ENCODE measurements at places on chromosomes 12 and 14. TPM values are rescaled to one million over a fixed set of nuclear protein-coding genes. Genes with fewer than 3 reads are reported as not detected.
A peak's percentile ranks its signal among the peaks of the same experiment; 100 is the strongest.

GRCh38 chr12:31773867-31774266 is 45.0 kb upstream of the AMN1 start:
- DNase-seq, result no peak

DNA sequence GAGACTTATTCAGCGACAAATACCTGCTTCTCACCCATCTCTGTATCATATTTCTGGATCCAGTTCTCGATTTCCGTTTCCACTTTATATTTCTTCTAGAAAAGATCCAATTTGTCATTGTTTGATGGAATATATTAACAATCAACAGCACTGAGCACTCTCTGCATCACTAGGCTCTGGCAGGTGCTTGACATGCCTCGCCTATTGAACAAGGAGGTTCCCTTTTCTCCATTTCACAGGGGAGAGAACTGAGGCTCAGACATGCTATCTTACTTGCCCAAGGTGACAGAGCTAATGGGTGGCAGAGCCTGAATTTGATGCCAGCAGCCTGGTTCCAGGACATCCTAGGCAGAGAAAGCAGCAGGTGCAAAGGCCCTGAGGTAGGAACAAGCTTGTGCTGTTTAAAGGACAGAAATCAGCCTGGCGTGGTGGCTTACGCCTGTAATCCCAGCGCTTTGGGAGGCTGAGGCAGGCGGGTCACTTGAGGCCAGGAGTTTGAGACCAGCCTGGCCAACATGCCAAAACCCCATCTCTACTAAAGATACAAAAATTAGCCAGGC is 12.1 kb downstream of the RITA1 start:
- DNase-seq, result no peak

- peak; percentile 91 for DNase-seq
Observed at GRCh38 chr14:73851567-73852382, at the start of gene PTGR2. Gene PTGR2, plus strand, starts transcription at chr14:73851831. Its CDS starts 7,032 bp downstream, at chr14:73858863.

- DNase-seq, result no peak
Observed at GRCh38 chr14:21703357-21704326, 30.0 kb upstream of the OR4E1 start.

DNA sequence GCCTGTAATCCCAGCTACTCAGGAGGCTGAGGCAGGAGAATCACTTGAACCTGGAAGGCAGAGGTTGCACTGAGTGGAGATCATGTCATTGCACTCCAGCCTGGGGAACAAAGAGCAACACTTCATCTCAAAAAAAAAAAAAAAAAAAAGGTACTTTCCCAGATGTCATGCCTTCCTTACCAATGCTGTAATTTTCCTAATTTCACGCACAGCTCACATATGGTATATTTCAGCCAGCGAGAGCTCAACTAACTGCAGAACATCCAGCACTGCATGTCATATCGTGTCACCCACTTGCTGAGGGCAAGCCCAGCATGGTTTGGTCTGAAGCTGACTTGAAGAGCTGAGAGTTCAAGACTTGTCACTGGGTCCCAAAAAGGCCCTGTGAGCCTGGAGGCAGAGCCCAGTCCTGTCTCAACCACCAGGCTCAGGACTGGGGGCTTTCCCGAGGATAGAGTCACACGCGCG is 29.0 kb downstream of the NFKBIA start:
- DNase-seq, result no peak

DNA sequence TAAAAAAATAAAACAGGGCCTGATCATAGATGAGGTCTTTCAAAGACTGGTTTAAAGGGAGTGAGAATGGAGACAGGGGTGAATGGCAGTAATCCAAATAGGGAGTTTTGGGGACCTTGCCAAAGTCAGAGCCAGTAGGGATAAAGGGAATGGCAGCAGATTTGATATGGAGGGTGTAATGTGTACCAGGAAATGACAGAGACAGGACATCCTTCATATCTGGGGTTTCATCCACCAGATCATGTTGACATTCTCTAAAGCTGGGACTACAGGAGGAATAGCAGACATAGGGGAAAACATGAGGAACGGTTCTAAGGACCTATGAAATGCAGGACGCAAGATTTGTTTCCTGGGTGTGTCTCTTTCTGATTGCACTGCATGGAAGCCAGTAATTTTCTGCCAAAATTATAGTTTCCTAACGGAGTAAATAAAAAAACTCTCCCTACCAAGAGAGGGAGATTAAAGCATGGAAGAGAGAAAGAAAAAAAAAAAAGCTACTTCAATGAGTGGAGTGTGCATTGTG is 169.9 kb downstream of the PRKD1 start:
- no peak for DNase-seq

DNA sequence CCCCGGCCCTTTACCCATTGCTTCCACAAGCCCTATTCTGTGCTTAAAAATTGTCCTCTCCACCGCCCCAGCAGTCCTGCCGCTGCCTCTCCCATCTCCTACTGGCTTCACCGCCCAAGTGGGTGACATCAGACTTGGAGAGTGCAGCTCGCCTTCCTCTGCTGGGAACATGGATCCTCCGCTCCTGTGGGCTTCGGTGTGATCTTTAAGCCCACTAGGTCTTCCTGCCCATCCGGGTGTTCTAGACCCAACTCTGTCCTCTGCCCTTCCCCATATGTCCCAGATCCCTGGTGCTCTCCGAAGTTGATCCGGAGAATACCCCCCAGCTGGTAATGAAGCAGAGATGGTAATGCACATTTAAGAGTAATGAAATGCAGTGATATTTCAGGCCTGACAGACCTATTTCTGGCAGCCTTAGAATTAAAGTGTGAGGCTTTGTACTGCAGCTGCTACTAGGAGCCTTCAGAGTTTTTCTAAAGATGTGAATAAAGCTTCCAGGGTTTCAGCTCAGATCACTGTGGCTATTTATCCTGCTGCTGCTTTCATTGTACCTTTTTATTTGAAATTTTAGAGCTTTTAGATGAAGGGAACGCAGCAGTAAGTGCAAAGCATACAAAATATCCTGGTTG is 22.9 kb upstream of the CTDSP2 start:
- no peak for DNase-seq

GRCh38 chr12:14643251-14643650 is 53.1 kb downstream of the GUCY2C start:
- no peak for DNase-seq

- no peak for DNase-seq
Observed at GRCh38 chr12:44098786-44099185, 262.9 kb downstream of the TMEM117 start.

DNA sequence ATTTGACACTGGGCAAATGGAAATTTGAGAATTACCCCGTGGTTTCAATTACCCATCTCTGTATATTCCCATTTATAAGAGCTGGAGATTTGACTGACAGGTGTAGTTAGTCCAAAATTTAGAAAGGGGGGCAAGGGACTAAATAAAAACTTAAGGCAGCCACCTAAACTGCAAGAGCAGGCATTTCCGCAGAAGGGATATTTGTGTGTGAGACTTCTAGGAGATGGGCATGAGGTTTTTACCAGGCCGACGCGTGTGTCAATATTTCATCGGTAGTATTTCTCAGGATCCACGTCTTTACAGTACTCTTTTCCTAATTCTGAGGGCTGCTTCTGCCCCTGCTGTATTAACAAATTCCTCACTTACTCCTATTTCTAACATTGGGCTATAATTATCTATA is 1.4 kb downstream of the FAR2 start:
- DNase-seq, result no peak

- no peak for DNase-seq
Observed at GRCh38 chr12:30485230-30485890, 210.3 kb downstream of the IPO8 start.

DNA sequence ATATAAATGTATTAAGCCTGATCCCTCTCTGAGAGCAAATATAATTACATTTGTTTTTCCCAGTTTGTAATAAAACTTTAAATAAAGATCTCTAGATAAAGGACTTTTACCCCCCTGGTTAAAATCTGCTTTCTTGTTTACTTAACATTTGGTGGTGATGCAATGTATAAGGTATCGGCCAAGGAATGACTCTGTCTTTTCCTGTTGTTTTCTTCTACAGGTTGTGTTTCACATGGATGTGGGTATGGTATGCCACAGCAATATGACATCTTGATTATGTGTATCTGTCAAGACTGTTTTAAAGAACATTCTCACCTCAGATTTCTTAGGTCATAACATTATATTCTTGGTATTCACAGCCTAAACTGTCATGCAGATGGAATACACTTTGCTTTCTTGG is 210.6 kb upstream of the NOVA1 start:
- DNase-seq, result no peak

DNA sequence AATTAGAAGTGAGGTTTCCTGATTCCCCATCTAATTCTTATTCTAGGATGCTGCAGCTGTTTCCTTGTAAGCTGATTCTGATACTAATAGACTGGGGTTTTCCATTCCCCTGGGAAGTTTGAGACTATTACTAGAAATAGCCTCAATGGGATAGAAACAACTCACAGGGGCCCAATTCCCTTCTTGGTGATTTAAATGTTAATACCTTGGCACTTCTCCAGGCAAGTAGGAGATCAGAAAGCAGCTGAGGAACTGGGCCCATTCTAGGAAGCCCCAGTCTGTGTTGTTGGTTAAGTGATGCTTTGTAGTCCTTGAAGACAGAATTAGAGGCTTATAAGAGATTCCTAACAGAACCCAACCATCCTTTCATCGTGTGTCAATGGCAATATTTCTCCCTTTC is 407.0 kb upstream of the SEL1L start:
- DNase-seq, result no peak

- DNase-seq, result no peak
Observed at GRCh38 chr12:113634982-113635381, 163.3 kb upstream of the LHX5 start.

DNA sequence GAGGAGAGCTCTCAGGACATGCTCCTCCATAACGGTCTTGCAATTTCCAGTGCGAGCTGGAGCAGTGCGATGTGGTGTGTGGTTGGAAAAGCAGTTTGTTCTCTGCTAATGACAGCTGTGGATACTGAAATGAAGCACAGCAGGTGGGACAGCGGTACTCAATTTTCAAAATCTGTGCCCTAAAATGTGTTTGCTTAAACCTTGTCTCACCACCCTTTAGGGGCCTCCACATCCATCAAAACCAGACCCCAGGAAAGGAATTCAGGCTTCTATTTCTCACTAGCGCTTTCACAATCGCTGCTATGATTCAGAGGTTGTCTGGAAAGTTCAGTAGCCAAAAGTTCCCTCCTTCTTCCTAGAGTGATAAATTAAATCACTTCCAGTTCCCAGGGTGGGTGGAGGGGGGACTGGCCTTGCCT is 440.8 kb downstream of the EGLN3 start:
- DNase-seq, result no peak

- DNase-seq, result no peak
Observed at GRCh38 chr14:22996768-22997654, 12.9 kb downstream of the C14orf93 start.

DNA sequence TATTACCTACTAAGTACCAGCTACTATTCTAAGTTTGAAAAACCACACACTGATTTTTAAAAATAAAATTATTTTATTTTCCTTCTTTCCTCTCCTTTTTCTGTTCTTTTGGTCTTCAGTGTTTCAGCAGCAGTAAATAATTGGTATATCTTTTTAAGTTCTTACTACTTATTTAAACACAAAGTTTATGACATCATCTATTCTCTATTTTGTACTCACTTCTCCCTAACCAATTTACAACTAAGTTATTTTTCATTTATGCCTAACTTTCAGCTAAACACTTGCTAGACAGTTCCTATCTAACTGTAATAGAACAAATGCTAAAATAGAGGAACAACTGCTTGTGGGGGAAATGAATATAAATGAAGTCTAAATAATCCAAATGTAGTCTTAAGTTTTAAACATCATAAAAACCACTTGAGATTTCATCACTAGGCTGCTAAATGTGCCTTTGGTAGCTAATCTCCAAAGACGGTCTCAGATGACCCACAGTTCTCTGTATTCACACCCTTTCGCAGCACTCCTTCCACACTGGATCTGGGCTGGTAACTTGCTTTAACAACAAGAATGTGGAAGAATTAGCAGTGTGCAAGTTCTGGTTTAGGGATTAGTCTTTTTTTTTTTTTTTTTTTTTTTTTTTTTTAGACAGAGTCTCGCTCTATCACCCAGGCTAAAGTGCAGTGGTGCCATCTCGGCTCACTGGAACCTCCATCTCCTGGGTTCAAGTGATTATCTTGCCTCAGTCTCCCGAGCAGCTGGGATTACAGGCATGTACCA is 41.0 kb downstream of the TFCP2 start:
- no peak for DNase-seq

DNA sequence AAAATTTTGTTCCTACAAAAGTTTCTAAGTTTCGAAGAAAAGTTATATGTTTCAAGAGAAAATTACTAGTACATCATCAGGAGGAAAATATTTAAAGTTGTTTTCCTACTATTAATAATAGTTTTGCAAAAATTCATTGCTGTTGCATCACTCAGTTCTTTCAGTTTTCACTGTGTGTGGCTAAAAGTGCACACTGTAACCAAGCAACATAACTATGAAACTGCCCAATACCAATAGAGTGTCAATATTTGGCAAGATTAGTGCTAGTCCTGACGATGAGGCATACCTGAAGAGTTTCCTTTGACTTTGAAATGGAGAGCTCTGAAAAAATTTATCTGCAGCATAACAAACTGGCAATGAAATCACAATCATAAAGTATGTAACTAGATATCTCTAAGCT is 194.3 kb downstream of the CPNE8 start:
- DNase-seq, result no peak

DNA sequence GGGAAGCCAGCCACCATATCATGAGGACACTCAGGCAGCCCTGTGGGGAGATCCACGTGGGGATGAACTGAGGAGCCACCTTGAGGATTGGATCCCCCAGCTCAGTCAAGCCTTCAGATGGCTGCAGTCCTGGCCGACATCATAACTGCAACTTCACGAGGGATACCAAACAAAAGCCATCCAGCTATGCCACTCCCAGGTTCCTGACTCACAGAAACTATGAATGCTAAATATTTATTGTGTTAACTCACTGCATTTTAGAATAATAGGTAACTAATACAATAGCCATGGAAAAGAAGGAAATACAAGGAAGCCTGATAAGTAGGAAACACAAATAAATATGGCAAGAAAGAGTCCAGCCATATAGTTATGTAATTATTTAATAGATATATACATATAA is 42.1 kb upstream of the FAM222A start:
- DNase-seq, result no peak

GRCh38 chr14:104875811-104876210 is 10.7 kb downstream of the CEP170B start:
- no peak for DNase-seq

- no peak for DNase-seq
Observed at GRCh38 chr12:46516933-46517578, 144.5 kb upstream of the SLC38A2 start.

DNA sequence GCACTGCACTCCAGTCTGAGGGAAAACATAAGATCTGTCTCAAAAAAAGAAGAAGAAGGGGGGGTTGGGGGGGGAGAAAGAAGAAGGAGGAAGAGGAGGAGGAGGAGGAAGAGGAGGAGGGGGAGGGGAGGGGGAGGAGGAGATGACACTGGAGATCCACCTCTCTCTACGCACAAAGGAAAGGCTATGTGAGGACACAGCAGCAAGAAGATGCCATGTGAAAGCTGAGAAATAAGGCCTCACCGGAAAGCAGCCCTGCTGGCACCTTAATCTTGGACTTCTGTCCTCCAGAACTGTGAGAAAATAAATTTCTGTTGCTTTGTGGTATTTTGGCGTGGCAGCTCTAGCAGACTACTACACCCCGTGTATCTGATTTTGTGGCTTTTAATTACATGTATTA is 477.9 kb downstream of the MED13L start:
- no peak for DNase-seq

- DNase-seq, result no peak
Observed at GRCh38 chr14:73140811-73141323, 4.6 kb downstream of the PSEN1 start.

The LYZ gene
- polyA plus RNA-seq, result not detected

The TOMM20L gene
- polyA plus RNA-seq, result not detected

The KLHL33 gene
- 0.17 TPM for polyA plus RNA-seq

The TMEM121 gene
- 1.9 TPM for polyA plus RNA-seq

The AMN gene
- polyA plus RNA-seq, result 0.77 TPM

The ARMH4 gene
- 7.1 TPM for polyA plus RNA-seq

Data from H1 (cell line).